ENCODE measurements at places on chromosomes 5 and 9. TPM values are rescaled to one million over a fixed set of nuclear protein-coding genes. Genes with fewer than 3 reads are reported as not detected.

The SAXO1 gene
- not detected for total RNA-seq

The IFNK gene
- not detected for total RNA-seq

- H3K27ac ChIP-seq, result no peak overlapping the region
- no peak for DNase-seq
- no peaks in the 10 kb centered on the region for H3K27me3 ChIP-seq
- H3K4me3 ChIP-seq, result no peak overlapping the region
- H3K4me1 ChIP-seq, result no peaks in the 10 kb centered on the region
Measured at GRCh38 chr5:142719836-142720370, 34.0 kb upstream of the FGF1 start.

DNA sequence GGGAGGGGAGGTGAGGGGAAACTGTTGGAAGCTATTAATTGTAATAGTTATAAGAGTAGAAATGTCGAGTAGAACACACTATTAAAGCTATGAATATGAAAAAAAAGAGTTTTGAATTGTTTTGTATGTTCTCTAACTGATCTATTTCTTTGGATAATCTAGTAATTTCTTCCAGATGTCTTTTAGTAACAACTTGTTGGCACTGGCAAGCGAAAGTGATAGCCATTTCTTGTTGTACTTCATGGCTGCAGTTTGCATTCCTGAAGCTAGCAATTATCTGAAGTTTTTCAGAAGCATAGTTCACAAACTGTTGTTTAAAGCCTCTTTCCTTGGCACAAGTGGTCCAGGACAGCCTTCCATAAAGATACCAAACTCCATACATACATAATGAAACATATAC, 49.4 kb upstream of the SPATA31C2 start:
- H3K4me1 ChIP-seq, result no peaks in the 10 kb centered on the region
- no peak for DNase-seq
- no peaks in the 10 kb centered on the region for H3K27me3 ChIP-seq
- no peaks in the 10 kb centered on the region for H3K36me3 ChIP-seq

DNA sequence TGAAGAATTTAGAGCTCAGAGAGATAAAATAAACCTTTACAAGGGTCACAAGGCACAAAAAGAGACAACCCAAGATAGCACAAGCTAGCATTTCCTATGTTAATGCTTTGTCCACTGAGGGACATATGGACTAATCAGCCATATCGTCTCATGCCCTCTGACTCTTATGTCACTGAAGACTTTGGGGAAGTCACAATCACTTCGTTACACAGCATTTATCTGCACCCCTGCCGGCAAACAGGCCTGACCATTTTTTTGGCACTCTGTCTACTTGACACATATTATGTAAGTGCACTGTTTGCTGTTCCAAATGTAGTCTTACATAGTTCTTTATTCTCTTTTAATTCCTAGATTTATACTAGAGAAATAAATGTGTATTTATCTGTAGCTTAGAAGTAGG, 13.9 kb upstream of the BNC2 start:
- no peaks in the 10 kb centered on the region for H3K27me3 ChIP-seq
- no peaks in the 10 kb centered on the region for H3K36me3 ChIP-seq
- DNase-seq, result no peak

DNA sequence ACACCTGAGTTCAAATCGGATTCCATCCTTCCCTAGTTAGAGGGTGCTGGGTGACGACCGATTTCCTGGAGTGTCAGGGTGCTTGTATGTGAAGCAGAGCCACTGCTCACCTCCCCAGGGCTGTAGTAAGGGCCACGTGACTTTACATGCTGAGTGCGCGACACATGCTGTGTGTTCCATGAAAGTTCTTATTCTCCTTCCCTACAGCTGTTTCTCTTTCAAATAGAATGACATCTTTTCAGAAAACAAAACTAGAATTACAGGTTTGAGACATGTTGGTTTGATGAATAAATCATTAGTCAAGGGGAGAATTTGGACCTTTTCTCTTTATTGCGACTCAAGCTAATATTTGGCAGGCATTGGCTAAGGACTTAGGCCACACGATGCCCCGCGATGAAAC, 113.1 kb downstream of the JMY start:
- DNase-seq, result no peak
- H3K27me3 ChIP-seq, result no peaks in the 10 kb centered on the region
- no peak overlapping the region for H3K4me3 ChIP-seq

DNA sequence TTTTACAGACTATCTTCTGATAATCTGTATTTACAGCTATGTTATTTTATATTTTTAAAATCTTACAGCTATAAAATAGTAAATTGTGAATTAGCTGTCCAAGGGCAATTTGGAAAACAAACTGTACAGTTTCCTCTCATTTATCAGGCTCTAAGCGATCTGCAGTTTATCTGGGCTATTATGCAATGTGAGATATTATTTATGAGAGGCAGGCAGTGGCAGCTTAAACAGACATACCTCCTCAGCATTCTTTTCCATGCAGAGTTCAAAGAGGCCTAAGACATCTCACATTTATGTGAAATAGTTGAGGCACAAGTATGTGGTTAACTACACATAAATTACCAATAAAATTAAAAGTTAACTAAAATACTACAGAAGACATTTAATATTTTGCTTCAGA, 10.2 kb downstream of the NIPSNAP3B start:
- peak overlapping the region; percentile 60 for H3K27ac ChIP-seq
- no peaks in the 10 kb centered on the region for H3K4me1 ChIP-seq
- no peaks in the 10 kb centered on the region for H3K36me3 ChIP-seq
- no peaks in the 10 kb centered on the region for H3K27me3 ChIP-seq

The MEIKIN gene
- not detected for total RNA-seq

The PRDM9 gene
- total RNA-seq, result not detected

DNA sequence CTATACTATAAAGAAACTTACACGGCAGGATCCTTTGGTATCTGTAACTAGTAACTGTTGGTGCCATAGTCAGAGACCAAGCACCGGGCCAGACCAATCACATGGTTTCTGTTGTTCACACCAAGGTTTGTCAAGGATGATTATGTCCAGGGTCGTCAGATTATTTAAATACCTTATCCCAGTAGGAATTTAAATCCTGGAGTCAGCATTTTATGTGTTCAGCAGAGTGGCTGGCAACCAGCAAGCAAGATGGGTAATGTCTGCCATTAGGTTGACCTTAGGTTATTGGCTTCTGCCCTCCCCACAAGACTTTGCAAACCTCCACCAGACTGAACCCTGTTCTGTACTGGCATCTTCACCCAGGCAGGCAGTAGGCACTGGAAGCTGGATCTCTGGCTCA, 39.3 kb upstream of the TMOD1 start:
- H3K4me3 ChIP-seq, result no peak overlapping the region
- no peak overlapping the region for H3K27ac ChIP-seq
- H3K36me3 ChIP-seq, result peaks cover 41% of the 10 kb centered on the region
- no peaks in the 10 kb centered on the region for H3K4me1 ChIP-seq
- H3K27me3 ChIP-seq, result no peaks in the 10 kb centered on the region
- DNase-seq, result no peak

The MCC gene
- 133 TPM for total RNA-seq

DNA sequence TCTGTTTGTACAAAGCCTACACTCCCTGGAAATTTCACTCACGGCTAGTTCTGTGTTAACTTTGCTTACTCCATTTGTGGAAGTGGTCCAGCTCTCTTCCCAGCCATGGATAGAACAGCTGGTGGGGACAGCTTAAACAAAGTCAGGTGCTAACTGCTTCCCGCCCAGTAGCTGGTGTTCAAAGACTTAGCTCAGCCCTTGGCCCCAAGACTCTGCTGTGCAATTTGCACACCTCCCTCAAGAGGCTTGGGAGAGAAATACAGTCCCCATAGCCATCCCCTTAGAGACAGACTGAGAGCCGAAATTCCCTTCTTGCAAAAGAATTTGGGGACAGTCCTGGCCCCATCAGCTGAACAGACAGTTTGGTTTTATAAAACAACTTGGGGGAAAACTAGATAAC, 73.8 kb upstream of the RAI14 start:
- no peak overlapping the region for H3K4me3 ChIP-seq
- H3K27ac ChIP-seq, result no peak overlapping the region
- no peak for DNase-seq
- H3K27me3 ChIP-seq, result no peaks in the 10 kb centered on the region
- no peaks in the 10 kb centered on the region for H3K36me3 ChIP-seq

DNA sequence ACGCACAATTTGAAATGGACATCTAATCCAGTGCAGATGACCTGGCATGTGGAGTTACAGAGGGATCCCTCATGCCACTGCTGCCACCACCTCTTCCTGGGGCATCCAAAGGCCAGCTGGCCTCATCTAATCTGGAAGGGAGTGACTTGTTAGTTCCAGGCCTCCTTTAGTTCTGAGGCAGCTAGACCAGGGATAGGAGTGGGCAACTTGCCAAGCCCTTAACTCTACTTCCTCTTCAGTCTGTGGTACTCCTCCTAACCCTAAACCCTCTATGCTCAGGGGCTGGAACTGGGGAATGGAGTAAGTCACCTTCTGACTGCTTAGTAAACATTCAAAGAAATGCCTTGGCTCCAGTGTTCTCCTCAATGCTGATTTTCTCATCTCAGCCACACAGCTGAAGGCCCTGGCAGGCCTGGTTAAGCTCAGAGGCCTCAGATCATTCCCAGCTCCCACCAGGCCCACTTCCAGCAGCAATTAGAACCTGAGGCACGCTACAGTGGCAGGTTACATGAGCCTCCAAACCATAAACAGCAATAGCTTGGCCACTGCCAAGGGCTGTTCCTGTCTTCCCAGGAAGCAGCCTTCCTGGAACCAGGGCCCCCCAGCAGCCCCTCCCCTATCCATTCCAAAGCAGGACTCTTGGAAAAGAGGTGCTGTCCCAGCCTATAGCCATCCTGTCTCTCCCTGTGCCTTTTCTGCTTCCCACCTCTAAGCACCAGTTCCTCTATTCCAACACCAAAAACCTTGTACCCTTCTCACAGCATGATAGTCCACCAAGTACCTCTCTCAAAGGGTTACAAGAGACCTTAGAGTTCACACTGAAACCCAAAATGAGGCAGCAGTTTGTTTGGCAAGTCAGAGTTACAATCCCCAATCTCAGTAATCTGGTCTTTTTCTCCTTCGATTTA, 2.0 kb downstream of the EIF4EBP3 start:
- H3K27me3 ChIP-seq, result no peaks in the 10 kb centered on the region
- peak; percentile 74 for DNase-seq
- peak overlapping the region; percentile 92 for H3K27ac ChIP-seq
- H3K4me1 ChIP-seq, result no peaks in the 10 kb centered on the region

DNA sequence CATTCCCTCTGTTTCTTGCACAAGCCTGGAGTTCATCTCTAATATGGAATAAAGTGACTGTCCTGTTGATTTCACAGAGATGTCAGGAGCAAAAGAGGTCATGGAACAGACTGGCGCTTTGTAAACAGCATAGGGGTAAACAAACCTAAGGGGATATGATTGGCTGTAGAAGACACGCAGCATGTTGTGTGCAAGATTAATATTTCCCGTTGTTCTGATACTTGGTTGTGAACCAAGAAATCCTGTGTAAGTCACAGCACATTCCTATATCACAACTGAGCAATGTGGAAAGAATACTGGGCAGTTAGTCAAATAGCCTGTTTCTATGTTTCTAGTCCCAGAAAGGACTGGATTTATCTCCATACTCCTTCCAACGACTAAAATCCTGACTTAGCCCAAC, 3.2 kb downstream of the ADAMTS12 start:
- H3K36me3 ChIP-seq, result no peaks in the 10 kb centered on the region
- no peak for DNase-seq
- H3K4me3 ChIP-seq, result no peak overlapping the region

The SMIM33 gene
- total RNA-seq, result 0.76 TPM

The MYORG gene
- total RNA-seq, result 7.4 TPM

- H3K4me1 ChIP-seq, result no peaks in the 10 kb centered on the region
- peak; percentile 73 for DNase-seq
- no peaks in the 10 kb centered on the region for H3K27me3 ChIP-seq
- H3K27ac ChIP-seq, result peak overlapping the region; percentile 16
- no peak overlapping the region for H3K4me3 ChIP-seq
Measured at GRCh38 chr5:127959152-127959764, 124.3 kb upstream of the SLC12A2 start.

DNA sequence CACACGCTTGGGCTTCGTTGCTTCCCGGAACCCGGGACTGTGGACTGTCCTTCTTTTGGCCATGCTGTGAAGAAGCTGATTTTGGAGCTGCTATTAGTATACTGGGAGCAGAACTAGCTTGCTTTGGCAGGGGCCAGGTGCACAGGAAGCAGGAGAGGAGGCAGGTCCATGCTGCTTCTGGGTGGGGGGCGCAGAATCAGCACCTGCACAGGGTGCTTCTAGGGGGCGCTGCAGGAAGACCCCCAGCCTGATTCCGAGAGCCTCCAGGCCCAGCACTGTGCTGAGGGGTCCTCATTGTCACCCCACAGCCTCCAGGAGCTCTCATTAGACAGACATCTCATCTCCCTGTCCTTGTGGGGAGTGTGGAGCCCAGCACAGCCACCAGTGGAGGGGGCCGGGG, 252.6 kb upstream of the IRX4 start:
- no peak overlapping the region for H3K27ac ChIP-seq
- DNase-seq, result no peak
- H3K27me3 ChIP-seq, result no peaks in the 10 kb centered on the region
- no peak overlapping the region for H3K4me3 ChIP-seq

The PAPPA gene
- 4.1 TPM for total RNA-seq

The GPRIN1 gene
- total RNA-seq, result 0.83 TPM

DNA sequence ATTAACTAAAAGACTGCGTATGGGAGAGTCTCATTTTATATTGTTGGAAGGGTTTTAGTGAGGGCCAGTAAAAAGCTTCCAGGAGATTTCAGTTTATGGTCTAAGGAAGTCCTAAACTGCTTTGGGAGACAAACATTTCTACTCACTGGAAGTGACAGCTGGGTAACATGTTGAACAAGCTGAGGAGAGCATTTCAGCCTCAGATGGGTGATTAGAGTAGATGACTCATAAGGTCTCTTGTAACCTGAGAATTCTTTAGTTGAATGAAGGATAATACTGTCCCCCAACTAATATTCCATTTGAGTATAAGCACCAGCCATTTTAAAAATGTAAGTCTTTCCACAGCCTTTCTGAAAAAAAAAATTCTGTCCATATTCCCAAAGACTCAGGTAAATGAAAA, 218.0 kb upstream of the C9orf72 start:
- H3K27me3 ChIP-seq, result no peaks in the 10 kb centered on the region
- no peak overlapping the region for H3K4me3 ChIP-seq
- no peak overlapping the region for H3K27ac ChIP-seq
- H3K36me3 ChIP-seq, result no peaks in the 10 kb centered on the region

- no peaks in the 10 kb centered on the region for H3K36me3 ChIP-seq
- no peak overlapping the region for H3K4me3 ChIP-seq
- no peak overlapping the region for H3K27ac ChIP-seq
- no peak for DNase-seq
- peaks cover 13% of the 10 kb centered on the region for H3K4me1 ChIP-seq
Measured at GRCh38 chr5:194102-194501, 2.8 kb downstream of the LRRC14B start.

The HOMER1 gene
- total RNA-seq, result 23.1 TPM

The CDO1 gene
- 4.7 TPM for total RNA-seq

The PCDHA11 gene
- total RNA-seq, result 0.53 TPM

DNA sequence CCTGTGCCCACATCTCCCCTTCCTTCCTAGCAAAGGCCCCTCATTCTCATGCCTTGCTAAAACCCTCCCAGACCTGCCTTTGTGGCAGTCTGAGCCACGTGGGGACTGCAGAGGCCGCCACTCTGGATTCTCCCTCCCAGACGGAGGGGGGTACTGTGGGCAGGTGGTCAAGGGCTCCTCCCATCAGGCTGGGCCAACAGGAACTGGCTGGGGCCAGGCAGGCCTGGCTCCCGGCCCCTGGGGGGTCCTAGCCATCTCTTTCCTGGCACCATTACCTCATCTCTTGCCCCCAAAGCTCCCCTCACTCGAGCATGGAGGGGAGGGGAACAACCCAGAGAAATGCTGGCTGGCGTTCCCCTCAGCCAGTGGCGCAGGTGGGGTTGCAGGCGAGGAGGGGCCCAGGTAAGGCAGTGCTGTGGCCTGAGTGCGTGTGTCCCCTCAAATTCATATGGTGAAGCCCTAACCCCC, 88.6 kb downstream of the ZNF354C start:
- no peaks in the 10 kb centered on the region for H3K27me3 ChIP-seq
- no peaks in the 10 kb centered on the region for H3K36me3 ChIP-seq
- no peak overlapping the region for H3K27ac ChIP-seq
- no peak for DNase-seq
- no peaks in the 10 kb centered on the region for H3K4me1 ChIP-seq
